Stimulated activated CD4-positive, alpha-beta T cell treated with anti-CD3 and anti-CD28 coated beads, Interleukin-2, amount 100 ng/mL, for 4 hours (primary cell): ENCODE measurements at places on chromosomes 16 and 17.
A peak's percentile ranks its signal among the peaks of the same experiment; 100 is the strongest.

GRCh38 chr17:4810696-4811290 lies 3.8 kb downstream of the PLD2 start:
- no peak for DNase-seq

DNA sequence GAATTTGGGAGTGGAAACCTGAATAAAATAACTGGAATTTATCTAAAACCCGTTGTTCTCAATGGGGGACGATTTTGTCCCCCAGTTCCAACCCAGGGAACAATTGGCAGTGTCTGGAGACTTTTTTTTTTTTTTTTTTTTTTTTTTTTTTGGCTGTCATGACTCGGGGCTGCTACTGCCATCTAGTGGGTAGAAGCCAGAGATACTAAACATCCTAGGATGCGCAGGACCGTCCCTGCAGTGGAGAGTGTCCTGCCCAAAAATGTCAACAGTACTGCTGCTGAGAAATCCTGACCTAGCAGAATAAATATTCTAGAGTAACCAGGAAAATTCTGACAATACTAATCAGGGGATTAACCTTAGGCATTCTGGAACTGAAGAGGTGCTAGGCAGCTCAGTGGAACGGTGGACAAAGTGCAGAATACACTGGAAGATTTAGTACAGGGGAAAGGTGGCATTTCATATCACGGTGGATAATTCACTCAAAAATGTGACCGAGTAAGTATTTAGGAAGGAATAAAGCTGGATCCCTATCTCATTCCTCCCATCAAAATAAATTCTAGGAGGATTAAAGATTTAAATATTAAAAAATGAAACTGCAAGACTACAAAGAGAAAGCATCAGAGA lies 107.6 kb downstream of the SPECC1 start:
- DNase-seq = peak; percentile 27

DNA sequence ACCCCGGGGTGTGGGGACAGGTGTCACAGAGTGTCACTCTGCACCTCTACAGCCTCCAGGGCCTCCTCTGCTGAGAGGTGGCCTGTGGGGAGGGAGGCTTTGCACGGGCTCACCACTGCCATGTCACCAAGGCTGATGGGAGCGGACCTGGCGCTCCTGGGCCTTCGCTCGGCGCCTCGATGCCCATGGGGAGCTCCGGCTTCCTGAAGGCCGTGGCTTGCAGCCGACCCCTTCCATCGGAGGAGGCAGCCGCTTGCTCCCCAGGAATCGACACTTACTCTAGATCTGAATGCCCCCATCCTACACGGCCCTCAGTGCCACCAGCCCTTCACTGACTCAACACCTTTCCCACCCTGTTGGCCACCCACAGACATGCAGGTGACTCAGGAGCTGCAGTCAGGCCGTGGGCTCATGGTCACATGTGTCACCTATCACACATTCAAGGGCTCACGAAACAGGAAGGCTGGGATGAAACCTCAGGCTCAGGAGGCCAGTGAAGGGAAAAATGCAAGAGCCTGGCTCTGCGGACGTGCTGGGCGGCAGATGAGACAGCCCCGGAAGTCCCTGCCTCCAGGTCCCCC lies 11.9 kb downstream of the LGALS3BP start:
- DNase-seq = no peak

DNA sequence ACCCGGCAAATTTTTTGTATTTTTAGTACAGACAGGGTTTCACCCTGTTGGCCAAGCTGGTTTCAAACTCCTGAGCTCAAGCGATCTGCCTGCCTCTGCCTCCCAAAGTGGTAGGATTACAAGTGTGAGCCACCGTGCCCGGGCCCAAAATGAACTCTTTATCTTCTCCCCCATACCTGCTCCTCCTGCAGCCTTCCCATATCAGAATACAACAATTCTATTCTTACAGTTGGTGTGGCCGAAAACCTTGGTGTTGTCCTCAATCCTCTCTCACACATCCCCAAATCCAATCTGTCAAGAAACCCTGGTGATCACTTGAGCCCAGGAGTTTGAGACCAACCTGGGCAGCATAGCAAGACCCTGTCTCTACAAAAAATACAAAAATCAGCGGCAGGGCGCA lies 19.5 kb upstream of the SPN start:
- no peak for DNase-seq

GRCh38 chr17:1222321-1222720 lies 42.5 kb upstream of the ABR start:
- DNase-seq = no peak

DNA sequence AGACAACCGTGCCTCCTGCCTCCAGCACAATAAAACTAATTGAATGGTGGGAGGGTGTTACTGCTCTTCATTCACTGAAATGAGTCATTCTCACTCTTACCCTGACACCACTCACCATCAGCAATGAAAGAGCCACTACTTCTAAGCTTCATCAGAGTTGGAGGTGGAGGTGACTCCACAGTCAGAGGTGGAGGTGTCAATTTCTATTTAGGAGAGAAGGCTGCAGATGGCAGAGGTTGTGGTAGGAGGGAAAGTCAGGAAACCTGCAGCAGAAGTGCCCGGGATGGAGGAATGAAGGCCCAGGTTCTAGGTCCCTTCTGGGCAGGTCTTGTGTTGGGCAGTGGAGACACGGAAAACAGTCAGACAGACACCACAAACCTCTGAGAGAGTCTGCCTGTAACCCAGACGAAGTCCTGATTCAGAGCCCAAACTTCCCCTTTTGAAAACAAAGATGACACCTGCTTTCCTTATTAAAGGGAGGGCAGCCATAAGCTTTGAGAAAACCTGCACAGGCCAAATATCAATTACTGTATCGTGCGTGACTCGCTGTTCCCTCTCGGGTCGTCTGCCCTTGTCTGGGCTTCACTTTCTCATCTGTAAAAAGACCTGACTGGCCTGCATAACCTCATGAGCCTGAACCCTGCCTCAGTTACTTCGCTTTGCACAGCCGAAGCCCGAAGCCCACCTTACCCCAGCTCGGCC lies 668 bp downstream of the ATPAF2 start:
- DNase-seq = no peak

- no peak for DNase-seq
Observed at GRCh38 chr16:88374736-88375135, 8.0 kb upstream of the ZNF469 start.

- DNase-seq = no peak
Observed at GRCh38 chr16:49534901-49535610, 161.5 kb downstream of the C16orf78 start.

DNA sequence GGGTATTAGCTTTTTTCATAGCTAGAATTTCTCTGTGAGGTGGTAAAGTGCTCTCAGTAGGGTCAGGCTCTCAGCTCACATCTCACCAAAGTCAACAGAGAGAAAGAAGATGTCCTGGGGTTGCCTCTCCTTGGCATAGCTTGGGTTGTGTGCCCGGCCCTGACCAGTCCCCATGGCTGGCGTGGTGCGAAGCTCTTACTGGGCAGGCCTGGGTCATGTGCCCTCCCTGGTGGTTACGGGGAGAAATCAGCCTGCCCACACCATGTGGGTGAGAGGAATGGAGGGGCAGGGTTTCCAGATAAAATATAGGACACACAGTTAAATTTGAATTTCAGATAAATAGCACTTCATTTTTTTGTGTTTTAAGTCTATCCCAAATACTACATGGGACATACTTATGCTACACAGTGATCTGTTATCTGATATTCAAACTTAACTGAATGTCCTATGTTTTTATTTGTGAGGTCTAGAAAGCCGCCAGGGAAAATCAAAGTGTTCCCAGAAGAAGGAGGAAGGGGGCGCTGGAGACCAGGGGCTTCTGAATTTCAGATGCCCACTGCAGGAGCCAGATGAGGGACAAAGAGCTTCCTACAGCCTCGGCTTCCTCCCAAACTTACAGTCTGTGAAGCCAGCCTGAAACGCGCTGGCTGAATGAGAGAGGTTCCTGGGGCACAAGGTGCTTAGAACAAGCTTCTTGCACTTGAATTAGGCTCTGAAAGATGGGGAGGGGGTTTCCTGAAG lies 45.4 kb downstream of the NKD1 start:
- DNase-seq = no peak

GRCh38 chr16:88473666-88474534 lies 20.8 kb downstream of the ZFPM1 start:
- no peak for DNase-seq

GRCh38 chr16:66903544-66904427 lies 14.9 kb downstream of the CDH16 start:
- DNase-seq = no peak

DNA sequence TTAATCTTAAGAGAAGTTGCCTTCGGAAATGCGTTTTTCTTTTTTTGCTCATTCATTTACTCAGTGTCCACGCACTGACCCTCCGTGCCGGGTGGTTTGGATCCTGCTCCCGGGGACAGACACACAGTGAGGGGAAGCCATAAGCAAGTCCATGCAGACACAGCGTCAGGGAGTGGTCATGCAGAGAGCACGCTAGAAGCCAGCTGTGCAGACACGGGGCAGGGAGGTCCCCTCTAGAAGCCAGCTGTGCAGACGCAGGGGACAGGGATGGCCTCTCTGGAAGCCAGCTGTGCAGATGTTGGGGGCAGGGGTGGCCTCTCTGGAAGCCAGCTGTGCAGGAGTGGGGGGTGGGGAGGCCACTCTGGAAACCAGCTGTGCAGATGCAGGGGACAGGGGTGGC lies 4.8 kb downstream of the GAA start:
- no peak for DNase-seq

DNA sequence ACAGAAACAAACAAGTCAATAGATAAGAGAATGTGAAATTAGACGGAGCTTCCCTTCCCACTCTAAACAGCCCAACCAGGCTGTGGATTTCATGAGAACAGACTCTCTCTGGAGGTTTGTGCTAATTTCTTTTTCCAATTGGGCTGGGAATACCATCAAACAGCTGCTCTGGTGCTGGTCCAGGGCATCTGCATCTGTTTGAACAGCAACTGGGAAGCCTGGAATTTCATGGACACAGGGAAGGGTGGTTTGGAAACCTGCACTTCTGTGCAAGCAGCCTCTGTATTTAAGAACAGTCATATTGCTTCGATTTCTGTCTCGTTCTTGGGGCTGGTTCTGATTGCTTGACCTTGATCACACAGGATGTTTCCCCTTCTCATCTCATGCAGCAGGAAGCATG lies 88.7 kb downstream of the FOXL1 start:
- no peak for DNase-seq
